Sigmoid colon (tissue), 7 donors: ENCODE measurements at places on chromosomes 2 and 18. TPM values are rescaled to one million over a fixed set of nuclear protein-coding genes. Genes with fewer than 3 reads are reported as not detected.

Gene HOXD4
- 0.60 TPM for polyA plus RNA-seq

Gene TRAK2
- 17.0 TPM for polyA plus RNA-seq

Gene SCN2A
- polyA plus RNA-seq, result under 0.01 TPM

Gene NDUFAF7
- 7.2 TPM for polyA plus RNA-seq

Gene LYG1
- 2.0 TPM for polyA plus RNA-seq

Gene ACVR1C
- polyA plus RNA-seq, result 2.4 TPM

Gene BOLL
- polyA plus RNA-seq, result not detected

Gene SERPINB2
- 0.10 TPM for polyA plus RNA-seq

Gene HRH4
- polyA plus RNA-seq, result not detected

Gene RNF25
- 14.3 TPM for polyA plus RNA-seq

Gene ADAM23
- under 0.01 TPM for polyA plus RNA-seq

Gene STAT4
- polyA plus RNA-seq, result 0.46 TPM

Gene PCARE
- polyA plus RNA-seq, result not detected

Gene RPRM
- 0.60 TPM for polyA plus RNA-seq

Gene SKOR2
- not detected for polyA plus RNA-seq

Gene GPR35
- polyA plus RNA-seq, result 28.2 TPM

Gene IL1R1
- polyA plus RNA-seq, result 14.6 TPM

Gene TRIM43B
- polyA plus RNA-seq, result not detected

Gene CCL20
- 255 TPM for polyA plus RNA-seq

Gene SLC9A4
- polyA plus RNA-seq, result 0.04 TPM

Gene TM4SF20
- polyA plus RNA-seq, result 8.4 TPM

Gene MOGAT1
- not detected for polyA plus RNA-seq

Gene SERPINB4
- polyA plus RNA-seq, result 0.07 TPM
